ENCODE measurements at places on chromosomes 2 and 18.

DNA sequence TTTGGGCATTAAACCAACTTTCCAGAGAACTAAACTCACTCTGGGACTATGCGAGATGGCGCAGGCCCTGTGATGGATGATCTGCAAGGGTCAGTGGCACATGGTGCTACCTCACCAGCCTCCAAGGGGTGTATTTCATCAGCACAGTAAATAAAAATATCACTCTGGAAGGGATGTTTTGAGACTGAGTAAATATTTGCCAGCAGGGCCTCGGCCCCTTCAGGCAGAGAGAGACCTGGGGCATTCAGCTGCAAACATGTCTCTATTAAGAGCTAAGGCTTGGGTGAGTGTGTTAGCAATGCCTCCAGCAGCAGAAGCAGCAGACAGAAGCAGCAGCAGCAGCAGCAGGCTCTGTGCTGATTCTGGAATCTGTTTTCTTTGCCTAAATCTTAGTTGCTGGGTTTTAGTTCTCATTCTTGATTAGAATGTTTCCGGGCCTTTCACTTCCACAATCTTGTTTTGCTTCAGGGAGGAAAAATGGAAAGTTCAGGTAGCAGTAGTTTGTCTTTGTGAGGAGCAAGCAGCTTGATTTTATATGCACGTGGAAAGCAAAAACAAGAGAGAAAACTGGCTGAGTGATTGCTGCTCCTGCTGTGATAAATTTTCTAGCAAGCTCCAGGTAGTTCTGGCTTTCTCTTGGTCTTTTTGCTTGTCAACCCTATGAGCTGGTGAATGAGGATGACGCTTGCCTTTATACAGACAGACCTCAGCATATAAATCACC, 18.6 kb downstream of the ADCYAP1 start:
- DNase-seq, result no peak

DNA sequence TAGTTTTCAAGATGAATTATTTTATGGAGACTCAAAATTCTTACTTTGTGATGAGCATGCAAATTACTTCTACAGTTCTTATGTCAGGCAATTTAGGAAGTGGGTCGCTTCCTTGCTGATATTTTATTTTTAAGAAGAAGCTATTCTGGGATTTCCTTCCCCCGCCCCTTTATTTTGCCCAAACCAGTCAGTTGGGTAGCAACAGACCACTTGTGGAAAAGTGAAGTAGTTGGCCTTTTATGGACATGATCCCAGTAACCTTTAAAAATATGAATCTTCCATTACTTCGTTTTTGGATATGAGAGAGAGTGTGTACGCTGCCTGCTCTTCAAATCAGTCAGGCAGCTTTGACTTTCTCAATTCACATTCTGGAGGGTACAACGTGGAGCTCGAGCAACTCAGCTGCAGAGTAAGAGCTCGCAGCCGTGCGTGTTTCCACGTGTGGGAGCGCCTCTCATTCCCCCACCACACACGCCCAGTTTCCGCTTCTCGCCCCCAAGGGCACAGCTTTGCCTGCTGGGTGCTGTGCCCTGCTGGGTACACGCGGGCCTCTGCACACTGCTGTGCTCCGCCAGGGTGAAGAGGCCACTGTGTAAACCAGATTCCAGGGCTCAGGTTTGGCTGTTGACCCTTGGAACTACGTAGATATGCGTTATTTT, 92.6 kb downstream of the ITGB1BP1 start:
- no peak for DNase-seq

DNA sequence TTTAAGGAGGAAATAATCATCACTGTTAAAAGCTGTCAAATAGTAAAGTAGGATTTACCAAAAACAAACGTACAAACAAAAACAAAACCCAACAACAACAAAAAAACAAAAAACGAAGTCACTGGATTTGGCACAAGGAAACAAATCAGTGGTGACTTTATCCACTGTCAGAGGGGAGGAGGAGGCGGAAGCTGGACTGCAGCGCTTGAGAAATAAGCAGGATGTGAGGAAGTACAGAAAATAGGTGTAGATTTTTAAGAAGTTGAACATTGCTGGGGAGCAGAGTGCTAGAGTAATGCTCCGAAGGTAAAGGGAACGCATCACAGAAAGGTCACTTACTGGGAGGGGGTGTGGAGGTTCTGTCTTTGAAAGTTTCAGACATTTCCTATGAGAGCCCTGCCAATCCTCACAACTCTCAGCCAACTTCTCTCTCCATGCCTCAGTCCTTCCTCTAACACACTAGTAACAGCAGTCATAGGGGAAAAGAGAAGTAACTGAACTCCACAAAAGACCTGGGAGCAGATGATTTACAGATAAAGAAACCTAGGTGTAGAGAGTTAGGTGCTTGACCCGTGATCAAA, 220.2 kb upstream of the SMAD7 start:
- DNase-seq, result no peak

- no peak for DNase-seq
Observed at GRCh38 chr2:106185475-106186184, 8.5 kb downstream of the UXS1 start.
